ENCODE measurements at places on chromosomes 7 and 10. TPM values are rescaled to one million over a fixed set of nuclear protein-coding genes. Genes with fewer than 3 reads are reported as not detected.

DNA sequence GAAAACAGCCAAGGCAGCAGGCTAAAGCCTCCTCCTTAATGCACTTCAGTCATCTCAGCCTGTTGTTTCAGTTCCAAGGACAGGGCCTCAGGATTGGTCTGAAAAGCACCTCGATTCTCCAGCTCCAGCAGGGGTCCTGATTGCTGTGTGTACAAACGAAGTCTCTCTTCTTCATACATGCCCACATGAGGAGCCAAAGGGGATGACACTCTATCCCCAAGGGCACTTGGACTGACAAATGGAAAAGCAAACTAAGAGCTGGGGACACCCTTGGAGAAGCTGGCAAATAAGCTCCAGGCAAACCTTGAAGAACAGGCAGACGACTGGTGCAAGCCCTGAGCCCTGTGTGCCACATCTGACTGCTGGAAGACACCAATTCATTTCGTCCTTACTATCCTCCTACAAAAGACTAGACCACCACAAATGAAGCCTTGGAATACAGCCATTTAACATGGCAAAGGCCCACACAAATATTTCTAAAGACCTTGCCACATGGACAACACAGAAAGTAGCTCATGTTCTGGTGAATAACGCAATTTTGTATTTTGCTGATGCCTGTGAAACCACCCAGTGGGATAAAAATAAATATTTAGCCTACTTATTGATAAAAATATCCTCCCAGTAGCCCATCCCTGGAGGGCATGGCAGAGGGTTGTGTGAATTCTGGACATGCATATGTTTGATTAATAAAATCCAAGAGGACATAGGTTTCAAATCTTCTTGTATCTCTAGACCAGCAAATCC is 61.9 kb downstream of the PARD3 start:
- no peak for ATAC-seq

GRCh38 chr10:68959695-68960527 is 3.9 kb downstream of the DDX21 start:
- ATAC-seq = no peak

DNA sequence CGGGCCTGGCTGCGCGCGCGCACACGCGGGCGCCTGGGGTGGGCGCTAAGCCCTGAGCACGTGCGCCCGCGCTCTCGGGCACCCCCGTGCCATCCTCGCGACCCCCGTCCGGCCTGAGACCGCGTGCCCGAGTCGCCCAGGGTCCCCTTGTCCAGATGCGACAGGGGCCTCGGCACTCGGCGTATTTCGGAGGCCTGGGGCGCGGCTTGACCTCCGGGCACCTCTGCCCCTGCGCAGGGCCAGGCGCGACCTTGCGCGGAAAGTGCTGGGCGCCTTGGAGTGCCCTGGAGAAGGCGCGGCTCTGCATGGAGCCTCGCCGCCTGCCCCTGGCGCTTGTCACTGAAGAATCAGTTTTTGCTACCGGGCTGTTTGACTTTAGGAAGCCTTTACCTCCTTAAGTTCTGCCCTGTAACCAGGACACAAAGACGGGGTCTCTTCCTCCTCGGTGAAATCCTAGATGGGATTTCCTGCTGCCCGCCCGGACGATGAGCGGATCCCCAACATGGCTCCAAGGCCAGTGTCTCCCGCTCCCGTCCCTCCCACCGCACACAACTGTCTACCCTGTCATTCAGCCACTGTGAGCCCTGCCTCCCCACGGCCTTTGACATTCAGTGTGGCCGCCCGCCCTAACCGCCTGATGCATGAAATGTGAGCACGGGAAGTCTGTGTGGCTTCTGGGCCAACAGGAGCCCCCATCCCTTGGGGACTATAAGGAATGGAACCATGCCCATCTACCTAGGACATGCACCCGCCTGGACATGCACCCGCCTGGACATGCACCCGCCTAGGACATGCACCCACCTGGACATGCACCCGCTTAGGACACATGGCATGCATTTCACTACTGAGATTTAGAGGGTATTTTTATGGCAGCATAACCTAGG is 1.1 kb upstream of the STK32C start:
- no peak for ATAC-seq

DNA sequence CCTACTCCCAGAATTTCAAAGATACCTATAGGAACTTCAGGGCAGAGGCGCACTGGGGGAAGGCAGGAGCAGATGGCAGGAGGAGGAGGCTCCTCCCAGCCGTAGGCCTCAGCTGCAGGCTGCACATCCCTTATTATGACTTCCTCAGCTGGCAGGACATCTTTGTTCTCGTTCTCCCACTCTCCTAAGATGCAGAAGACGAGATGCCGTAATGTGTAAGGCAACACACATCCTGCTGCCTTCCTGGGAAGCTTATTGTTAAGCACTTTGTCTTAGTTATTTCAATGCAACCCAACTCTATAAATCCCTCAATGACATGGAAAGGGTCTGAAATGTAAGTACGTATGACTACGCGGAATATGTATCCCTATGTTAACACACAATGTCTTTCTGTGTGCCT is 599.8 kb upstream of the MGMT start:
- no peak for ATAC-seq

DNA sequence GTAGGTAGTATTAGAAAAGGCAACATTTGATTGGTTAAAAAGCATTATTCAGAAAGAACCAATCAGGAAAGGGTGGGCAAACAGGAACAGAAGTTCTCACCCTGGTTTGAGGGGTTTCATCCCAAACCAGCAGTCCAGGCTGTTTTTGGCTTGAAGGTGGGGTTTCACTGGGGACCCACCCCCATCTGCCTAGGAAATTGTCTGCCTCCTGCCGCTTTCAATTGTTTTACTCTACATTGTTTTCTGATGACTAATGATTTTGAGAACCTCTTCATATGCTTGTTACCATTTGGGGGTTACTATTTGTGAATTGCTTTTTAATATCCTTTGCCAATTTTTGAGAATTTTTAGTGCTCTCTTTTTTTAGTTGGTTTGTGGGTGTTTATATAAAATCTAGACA is 3.3 kb upstream of the PCBD1 start:
- ATAC-seq = no peak

GRCh38 chr7:2104716-2105115 is 128.0 kb downstream of the MAD1L1 start:
- ATAC-seq = no peak

- ATAC-seq = peak; percentile 60
These were observed at the start of gene TMUB1 for GRCh38 chr7:151083071-151083823. TMUB1 (minus strand) TSS chr7:151083493; CDS start chr7:151082563, 930 bp downstream.

DNA sequence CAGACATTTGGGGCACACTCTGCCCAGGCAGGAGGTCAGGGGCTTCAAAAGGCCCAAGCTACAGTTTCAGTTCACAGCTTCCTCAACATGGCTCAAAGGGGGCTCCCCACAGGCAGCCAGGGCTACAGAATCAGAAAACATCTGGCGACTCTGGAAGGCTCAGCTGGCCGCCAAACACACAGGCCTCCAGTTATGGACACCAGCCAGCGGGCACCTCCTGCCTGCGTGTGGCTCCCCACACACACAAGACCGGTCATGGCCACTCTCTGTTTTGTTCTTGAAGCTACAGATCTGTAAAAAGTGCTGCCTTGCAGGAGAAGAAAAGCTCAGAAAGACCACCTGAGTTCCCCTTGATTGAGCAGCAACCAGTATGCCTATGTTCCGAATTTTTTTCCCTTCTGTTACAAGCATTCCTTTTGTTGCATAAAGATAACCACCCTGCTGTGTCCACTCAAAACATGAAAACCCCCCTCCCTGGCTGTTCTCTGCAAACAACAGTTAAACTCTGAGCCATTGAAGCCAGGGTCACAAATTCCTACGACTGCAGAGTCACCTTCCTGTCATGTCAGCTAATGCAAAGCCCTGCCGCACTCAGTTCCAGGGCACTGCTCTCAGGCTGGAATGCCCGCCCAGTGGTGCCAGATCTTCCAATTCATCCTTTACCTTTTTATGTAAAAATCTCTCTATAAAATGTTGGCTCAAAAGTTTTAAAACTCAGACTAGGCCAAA is 33.6 kb downstream of the VSTM4 start:
- ATAC-seq = no peak

- ATAC-seq = no peak
These were observed 13.1 kb downstream of the INPP5F start for GRCh38 chr10:119738962-119739361.

GRCh38 chr7:126702242-126703016 is 550.3 kb downstream of the GRM8 start:
- ATAC-seq = no peak

GRCh38 chr7:76997381-76998284 is 34.5 kb downstream of the SPDYE17 start:
- peak; percentile 28 for ATAC-seq

Gene GNGT1
- total RNA-seq = not detected

Gene FAM241B
- 16.0 TPM for total RNA-seq

Gene OGDH
- total RNA-seq = 77.6 TPM

Gene SEMA3C
- not detected for total RNA-seq

Gene MMRN2
- 0.98 TPM for total RNA-seq

Measured in activated T-helper 17 cell treated with anti-CD3 and anti-CD28 coated beads, Interleukin-2, amount 50 U/mL, for 72 hours (primary cell).